CD4-positive, alpha-beta T cell treated with Interleukin-10 for 1 hour (primary cell): ENCODE measurements at places on chromosomes 5 and 9.

- DNase-seq, result no peak
Observed at GRCh38 chr9:113665756-113666155, 202.2 kb downstream of the RGS3 start.

DNA sequence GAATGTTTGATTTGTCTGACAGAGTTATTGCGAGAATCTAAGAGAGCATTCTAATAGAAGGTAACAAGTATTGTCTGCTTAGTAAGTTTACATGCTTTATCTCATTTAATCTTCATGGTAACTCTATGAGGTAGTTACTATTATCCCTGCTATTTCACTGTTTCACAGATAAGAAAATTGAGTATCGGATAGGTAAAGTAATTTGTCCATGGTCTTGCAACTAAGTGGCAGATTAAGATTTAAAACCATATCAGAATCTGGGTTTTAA is 118.2 kb downstream of the SNCAIP start:
- DNase-seq, result no peak

DNA sequence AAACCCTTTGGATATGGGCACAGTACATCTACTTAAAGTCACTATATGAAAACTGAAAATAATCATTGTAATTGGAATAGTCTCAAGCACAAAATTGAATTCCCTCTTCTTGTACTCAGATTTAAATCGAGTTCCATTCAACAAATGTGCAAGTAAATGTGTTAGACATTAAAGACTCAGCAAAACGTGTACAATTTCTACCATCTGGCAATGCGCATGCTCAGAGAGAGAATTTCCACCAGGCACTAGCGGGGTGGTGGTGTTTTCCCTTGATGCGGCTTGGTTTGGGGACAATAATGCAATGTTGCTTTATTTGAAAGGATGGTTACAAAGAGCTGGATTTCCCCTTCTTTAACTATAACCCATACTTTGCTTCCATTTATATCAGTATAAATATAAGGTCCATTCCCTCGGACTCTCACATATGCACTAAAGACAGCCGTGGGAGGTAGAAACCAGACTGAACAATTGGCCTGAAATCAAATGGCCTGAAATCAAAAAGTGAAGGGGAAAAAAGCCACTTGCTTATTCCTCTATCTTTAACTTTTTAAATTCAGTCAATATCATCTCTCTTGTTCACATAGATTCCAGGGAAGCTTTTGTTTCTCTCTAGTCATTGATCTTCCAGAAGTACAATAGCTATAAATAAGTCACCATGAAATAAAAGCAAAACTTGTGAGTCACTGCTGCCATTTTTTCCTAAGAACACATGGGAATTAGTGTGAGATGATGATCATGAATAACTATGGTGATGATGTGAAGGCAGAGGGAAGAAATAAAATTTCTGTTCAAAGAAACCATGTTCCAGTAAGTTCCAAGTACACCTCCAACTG is 59.2 kb downstream of the ADAMTS12 start:
- no peak for DNase-seq

DNA sequence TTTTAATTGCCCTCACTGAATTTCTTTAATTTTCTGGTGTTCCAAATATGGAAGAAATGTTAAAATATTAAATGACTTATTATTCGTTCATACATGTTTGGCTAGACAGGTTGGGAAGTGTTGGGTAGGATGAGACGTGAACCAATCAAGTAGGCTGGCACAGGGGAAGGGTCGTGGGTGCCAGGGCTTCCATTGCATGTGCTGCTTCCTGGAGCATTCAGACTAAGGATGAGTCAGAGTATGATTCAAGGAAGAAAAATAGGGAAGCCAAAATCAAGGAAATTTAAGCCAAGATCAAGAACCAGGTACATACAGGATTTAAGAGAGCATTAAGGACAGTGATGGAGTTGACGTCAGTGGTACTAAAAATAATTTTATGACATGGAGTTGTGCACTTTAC is 2068.0 kb downstream of the MAT2B start:
- DNase-seq, result no peak

- DNase-seq, result no peak
Observed at GRCh38 chr5:53237876-53238275, 128.3 kb upstream of the MOCS2 start.

DNA sequence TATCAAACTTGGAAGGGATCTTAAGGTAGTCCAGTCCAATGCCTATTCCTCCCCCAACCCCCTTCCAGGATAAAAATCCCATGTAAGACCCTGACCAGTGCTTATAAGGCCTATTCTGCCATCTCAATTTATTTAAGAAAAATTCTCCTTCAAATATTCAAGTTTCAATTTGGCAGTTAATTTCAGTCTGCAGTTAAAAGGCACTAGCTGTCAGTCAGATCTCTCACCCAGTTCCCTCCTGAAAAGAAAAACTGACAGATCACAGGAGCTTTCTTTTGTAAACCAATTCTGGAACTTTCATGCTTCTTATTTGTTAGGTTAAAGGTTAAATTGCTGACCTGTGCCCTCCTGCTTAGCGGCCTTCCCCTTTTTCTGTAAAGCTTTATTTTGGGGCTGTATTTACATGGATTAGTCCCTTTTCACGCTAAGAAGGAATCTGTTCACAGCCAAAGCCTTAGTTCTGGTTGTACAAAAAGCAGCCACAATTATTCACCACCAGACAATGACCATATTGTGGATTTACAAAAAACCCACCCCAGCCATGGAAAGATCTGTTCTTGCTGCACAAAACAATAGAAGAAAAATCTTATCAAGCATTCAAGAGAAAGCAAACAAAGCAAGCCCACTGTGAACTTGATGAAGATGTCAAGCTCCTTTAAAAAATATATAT is 68.7 kb downstream of the DENND1A start:
- DNase-seq, result no peak

GRCh38 chr5:41793141-41793770 is 77.0 kb downstream of the OXCT1 start:
- no peak for DNase-seq

GRCh38 chr9:124799274-124800006 is 22.5 kb downstream of the OLFML2A start:
- no peak for DNase-seq

GRCh38 chr5:140312067-140312790 is 9.3 kb upstream of the PFDN1 start:
- DNase-seq, result no peak

DNA sequence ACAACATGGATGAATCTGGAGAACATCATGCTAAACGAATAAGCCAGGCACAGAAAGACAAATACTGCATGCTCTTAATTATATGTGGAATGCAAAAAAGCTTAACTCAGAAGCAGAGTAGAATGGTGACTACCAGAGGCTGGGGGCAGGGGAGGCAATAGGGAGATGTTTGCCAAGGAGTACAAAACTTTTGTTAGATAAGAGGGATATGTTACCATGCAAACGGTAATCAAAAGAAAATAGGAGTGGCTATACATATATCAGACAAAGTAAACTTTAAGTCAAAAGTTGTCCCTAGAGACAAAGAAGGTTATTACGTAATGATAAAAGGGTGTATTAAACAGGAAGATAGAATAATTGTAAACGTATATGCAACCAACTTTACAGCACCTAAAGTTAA is 17.8 kb upstream of the BTNL3 start:
- no peak for DNase-seq

- no peak for DNase-seq
Observed at GRCh38 chr9:78756813-78757510, 460.0 kb downstream of the PSAT1 start.

DNA sequence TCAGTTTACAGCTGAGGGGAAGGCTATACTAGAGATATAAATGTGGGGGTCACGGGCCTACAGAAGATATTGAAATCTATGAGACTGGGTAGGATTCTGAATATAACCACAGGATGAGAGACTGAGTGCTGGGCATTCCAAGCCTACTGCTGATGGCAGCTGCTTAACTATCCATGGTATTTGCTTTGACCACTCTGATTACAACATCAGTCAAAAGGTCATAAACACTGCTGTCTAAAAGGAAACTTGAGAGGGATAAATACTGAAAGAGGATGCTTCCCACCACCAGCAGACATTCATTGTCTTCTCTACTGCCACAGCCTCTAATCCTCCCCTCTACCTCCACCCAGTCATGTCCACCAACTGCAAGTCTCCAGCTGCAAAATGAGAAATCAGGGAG is 3.8 kb downstream of the ZNF622 start:
- DNase-seq, result no peak

GRCh38 chr5:127577458-127577857 is 60.0 kb downstream of the PRRC1 start:
- no peak for DNase-seq

DNA sequence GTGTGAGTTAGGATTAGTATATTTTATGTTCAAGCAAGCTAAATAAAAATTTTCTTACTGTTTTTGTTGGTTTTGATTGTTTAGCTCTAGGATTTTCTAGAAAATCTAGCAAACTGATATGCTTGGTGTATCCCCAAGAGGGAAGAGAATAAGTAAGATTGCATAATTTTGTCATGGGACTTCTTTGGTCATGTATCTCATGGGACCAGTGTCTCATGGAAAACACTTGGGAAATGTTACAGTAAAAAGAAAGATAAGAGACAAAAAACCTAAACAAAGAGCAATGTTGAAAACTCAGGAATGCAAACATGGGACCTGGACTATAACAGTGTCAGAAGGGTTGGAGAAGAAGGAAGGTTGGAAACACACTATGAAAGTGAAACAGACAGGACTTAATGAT is 119.4 kb downstream of the TLR4 start:
- DNase-seq, result no peak

GRCh38 chr5:56807679-56808078 is 7.7 kb upstream of the MAP3K1 start:
- no peak for DNase-seq

GRCh38 chr5:168366116-168366515 is 74.7 kb downstream of the WWC1 start:
- DNase-seq, result no peak

DNA sequence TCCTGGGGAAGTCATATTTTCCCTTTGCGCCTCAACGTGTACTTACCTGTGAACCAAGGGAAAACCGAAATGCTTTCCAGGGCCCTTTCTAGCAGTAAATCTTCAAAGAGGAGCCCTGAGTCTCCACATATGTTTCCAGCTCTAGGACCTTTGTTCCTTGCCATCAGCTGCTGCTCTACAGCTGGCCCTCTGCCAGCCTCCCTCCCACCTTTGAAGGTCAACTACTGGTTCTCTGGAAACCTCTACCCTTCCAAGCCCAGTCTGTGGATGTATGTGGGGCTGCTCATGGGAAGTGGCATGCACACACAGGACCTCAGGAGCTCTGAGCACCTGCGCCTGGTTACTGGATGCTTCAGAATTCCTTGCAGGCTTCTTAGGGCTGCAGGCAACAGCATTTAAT is 117.2 kb downstream of the PSD2 start:
- DNase-seq, result no peak

DNA sequence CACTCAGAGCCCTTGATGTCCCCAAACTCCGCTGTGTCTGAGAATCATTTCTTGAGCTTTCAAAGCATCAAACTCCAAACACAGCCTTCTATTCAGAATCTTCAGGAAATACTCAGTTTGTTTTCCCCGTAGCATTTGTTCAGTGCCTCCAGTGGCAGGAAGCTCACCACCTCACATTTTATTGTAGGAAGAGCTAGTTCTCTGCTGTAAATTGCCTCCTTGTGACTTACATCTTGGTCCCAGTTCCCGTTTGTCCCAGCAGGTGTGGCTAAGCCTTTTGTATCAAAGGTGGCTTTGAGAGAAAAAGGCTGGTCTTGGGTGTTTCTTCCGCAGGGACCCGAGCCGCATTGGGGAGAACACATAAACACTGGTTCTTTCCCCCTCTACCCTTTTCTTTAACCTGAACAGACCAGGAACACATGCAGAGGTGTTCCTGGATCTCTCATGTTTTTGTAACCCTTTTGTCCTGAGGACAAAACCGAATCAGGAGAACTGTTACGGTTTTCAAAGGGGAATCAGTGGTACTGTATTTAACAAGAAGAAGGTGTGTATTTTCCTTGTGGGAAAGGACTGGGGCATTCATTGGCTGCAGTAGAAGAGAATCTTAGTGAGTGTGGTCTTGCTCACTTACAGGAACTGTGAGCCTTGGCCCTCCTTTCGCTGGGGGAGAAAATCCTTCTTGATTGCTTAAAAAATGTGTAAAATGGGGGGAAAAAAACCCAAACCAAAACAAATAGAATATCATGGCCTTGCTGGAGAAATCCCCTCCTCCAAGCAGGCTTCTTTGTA is 1.9 kb downstream of the OSMR start:
- no peak for DNase-seq

DNA sequence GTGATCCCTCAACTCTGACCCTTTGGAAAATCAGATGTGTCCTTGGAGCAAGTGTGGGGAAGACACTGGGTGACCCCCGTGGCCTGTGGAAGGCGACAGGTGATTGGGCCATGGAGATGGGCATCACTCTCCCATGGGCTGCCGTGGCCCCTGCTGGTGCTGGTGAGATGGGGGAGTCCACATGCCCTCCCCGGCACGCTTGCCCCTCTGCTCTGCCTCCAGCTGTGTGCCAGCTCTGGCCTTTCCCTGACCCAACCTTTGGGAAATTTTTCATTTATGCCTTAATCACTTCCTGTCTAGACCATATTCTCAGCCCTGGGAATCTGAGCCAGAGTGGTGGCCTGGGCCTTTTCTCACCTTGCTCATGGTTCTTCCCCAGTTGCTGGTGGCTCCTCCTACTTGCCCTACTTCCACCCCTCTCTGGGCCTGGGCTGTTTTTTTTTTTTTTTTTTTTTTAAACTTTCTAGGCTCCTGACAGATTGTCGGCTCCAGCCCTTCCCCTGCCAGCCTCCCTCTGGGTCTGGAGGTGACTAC is 56.6 kb downstream of the RGS3 start:
- DNase-seq, result peak; percentile 80

GRCh38 chr9:98263482-98264357 is 8.3 kb upstream of the TBC1D2 start:
- DNase-seq, result peak; percentile 87

DNA sequence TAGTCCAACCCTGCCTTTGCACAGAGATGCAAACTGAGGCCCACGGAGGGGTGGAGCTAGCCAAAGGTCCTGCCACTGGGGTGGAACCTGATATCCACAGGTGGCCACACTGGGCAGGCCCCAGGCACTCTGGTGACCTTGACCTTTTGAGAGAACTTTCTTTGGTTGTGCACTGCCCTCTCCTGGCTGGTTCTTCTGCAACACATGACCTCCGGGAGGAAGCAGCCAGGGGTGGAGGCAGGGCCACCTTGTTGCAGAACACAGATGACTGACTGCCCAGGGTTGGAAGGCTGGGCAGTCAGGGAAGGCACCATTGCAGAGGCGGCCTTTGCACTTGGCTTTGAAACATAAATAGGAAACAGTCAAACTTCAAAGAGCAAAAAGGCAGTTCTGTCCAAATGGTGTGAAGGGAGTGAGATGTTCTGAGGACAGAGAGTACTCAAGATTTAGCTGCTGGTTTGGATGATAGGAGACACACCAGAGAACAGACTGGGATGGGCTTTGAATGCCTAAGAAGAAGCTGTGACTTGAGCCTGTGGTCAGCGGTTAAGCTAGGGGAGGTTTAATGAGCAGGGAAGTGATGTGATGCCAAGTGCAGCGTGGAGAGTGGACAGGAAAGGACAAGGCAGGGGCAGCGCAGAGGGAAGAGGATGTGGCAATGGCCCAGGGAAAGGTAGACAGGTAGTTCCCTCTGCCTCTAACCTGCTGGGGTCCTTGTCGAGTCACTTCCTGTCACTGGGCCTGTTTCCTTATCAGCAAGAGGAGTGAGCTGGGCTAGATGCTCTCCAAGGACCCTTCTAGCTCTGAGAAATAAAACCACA is 6.8 kb upstream of the TCOF1 start:
- peak; percentile 52 for DNase-seq

- DNase-seq, result no peak
Observed at GRCh38 chr9:14156046-14156445, 157.9 kb downstream of the NFIB start.

GRCh38 chr9:34961574-34962490 is 3.7 kb downstream of the PHF24 start:
- no peak for DNase-seq

- no peak for DNase-seq
Observed at GRCh38 chr5:133289686-133290367, 238.0 kb downstream of the HSPA4 start.

- no peak for DNase-seq
Observed at GRCh38 chr5:107341376-107342084, 329.2 kb downstream of the EFNA5 start.
